Lung (tissue), 17 donors: ENCODE measurements at places on chromosomes 4 and X. TPM values are rescaled to one million over a fixed set of nuclear protein-coding genes. Genes with fewer than 3 reads are reported as not detected.
A peak's percentile ranks its signal among the peaks of the same experiment; 100 is the strongest.

DNA sequence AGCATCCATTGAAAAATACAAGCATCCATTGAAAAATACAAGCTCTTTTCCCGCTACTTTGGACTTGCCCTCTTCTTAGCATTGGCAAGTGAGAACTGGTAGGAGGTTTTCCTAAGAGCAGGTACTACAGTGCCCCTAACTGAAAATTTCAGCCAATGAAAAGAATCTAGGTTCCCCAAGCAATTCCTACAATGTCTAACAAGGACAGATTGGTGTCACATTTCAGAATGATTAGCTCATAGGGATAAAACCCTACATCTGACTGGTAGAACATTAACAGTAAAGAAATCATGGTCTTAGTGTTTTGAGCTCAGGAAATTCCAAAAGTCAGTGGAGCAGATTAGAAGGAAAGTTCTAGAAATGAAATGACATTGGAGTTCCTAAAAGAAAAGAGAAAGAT lies 68.6 kb upstream of the QRFPR start:
- no peak for DNase-seq

GRCh38 chrX:134975516-134975915 lies 15.3 kb upstream of the SMIM10 start:
- DNase-seq: no peak

Gene LEF1
- total RNA-seq: 4.2 TPM

Gene GPR50
- not detected for total RNA-seq

Gene RAB39B
- total RNA-seq: 0.83 TPM

- no peak for DNase-seq
Measured at GRCh38 chr4:123876671-123877101, 480.1 kb downstream of the SPRY1 start.

DNA sequence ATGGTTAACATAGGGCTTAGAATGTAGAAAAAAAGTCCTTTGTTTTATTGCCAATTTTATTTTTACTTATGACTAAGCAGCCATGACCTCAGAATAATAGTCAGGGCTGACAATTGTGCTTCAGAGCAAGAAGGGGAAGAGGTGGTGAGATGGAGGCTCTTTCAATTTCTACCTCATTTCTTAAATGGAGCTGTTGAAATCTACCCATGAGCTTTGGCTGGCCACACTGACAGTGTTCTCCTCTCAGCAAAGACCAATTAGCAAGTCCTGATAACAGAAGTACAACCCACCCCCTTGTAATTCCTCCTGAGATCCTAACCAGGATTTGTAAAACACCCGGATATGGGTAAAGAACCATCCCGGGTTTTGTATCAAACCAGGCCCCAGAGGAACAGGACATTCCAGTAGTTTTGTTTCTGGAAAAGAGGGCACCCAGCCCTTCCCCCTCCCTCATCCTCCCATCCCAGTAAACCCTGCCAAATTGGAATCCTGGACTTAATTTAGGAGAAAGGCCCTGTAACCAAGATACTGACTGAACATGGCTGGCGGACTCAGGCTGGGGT lies at the start of gene HEPH:
TSS of gene HEPH (plus strand) at position 399 of the 563 bp plus-strand sequence. CDS start 6,324 bp downstream, outside the sequence.
- peak; percentile 80 for DNase-seq

DNA sequence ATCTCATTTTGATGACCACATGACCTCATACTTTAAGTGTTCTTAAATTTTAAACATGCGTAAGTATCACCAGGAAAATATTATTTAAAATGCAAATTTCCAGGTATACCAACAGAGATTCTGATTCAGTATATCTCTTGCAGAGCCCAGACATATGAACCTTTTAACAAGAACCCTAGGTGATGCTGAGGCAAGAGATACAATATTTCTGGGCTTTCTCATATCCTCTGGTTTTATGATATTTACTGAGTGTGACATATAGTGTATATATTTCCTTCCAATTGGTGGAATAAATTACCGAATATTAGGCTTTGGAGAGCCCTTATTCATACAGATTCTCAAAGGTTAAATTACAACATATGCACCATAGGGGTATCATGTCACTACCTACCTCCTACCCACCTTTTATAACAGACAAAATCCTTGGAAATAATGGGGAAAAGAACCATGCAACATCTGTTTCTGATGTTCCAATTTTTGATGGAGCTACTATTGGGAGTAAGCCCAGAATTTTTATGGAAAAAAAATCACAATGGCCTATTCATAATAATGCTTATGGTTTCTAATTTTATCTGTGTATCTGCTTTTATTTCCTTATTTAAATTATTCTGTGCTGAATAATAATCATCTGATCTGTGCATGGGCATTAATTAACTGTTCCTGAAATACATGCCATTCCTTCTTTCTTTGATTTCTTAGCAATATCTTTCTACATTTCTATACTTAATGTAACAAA lies 27.1 kb downstream of the KCTD8 start:
- DNase-seq: no peak
